ENCODE measurements at places on chromosomes 4 and X.

- DNase-seq, result no peak
Measured at GRCh38 chr4:187937557-187937956, 58.0 kb upstream of the ZFP42 start.

GRCh38 chr4:170697845-170698244 lies 608.1 kb upstream of the AADAT start:
- DNase-seq, result no peak

DNA sequence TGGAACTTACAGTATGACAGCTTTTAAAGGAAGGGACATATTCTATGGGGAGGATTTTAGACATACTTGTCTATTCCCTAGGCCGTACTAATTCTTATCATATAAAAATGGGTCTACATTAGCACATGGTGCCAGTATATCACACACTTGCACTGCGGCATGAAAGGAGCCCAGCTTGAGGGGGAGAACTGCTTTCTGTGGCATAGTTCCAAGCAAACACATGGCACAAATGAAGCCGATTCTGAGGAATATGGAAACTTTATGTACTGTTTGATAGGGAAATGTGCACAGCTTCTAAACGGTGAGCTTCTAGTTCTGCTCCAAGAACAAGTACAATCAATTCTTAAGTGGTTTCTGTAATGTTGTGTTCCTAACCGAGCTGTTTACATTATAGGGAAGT lies 675.6 kb upstream of the FTHL17 start:
- no peak for DNase-seq

DNA sequence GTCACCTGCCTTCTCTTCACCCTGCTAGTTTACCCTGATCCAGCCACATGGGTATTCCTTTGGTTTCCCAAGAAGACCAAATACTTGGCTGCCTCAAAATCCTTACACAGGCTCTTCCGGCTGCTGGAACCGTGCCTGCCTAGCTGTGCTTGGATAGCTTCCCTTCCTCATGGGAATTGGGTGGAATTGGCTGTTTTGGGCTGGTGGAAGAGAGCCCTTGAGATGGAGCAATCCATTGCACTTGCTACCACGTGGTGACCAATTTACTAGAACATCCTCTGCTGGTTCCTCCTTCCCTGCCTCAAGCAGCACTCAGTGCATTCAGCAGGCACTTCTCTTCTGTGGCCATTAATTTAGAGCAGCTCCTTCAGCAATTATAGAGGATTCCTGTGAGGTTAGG lies 119.3 kb upstream of the AP1S2 start:
- DNase-seq, result no peak

DNA sequence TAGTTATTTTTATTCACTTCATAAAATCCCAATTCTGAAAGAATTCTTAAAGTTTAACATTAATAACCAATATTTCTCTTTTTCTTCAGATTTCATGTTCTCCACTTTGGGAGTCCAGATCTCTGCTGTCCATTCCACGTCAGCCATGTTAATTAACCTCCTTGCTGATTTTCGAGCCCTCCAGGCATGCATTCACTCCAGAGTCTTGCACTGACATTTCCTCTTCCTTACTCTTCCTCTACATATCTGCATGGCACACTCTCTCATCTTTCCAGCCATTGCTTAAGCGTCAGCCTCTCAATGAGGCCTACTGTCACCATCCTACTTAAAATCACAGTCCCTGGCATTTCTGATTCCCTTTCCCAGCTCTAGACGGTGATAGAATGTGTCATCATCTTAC lies 144.8 kb downstream of the MAD2L1 start:
- DNase-seq, result no peak

DNA sequence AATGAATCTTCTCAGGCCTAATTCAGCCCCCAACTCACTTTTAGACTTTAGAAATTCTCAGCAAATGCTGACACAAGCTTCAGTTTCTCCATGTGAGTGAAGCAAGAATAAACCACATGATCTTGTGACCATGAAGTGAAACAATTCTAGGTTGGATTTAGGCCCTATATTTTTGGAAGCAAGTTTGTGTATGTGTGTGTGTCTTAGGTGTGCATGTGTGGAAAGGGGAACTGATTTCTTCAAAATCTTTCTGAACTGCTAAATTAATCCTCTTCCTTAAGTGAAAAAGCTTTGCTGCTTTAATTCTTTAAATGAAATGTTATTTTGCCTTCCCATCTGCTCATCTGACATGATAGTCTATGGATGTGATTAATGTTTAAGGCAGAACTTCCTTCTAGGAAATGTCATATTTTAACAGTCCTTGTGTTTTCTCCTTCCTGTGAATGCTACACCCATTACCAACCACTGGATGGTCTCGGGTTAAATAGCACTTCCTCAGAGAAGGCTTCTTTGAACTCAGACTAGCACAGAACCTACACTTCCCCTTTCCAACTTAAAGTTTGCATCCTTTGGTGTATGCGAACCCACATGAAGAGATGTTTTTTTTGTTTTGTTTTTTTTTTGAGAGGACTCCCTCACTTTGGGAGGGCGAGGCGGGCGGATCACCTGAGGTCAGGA lies 1.2 kb upstream of the TMEM144 start:
- DNase-seq, result no peak
